Psoas muscle (tissue), 8 donors: ENCODE measurements at places on chromosomes 2 and 18. TPM values are rescaled to one million over a fixed set of nuclear protein-coding genes. Genes with fewer than 3 reads are reported as not detected.

DNA sequence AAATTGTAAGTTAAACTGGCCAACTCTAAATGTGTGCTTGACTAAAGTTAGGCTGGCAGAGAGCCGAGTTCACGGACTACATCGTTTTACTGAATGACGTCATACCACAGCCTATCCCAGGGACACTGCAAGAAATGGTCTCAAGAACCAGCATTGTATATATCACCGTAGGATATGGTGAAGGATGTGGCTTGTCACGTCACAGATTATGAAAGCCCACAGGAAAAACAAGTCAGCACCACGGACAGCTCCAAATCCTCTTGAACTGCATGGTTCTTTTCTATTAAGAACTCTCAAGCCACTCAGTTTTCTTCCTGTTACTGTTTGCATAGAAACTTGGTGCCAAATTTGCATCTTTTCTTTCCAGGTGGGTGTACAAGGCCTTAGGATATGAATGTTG is 85.1 kb upstream of the ACAA2 start:
- DNase-seq: no peak

DNA sequence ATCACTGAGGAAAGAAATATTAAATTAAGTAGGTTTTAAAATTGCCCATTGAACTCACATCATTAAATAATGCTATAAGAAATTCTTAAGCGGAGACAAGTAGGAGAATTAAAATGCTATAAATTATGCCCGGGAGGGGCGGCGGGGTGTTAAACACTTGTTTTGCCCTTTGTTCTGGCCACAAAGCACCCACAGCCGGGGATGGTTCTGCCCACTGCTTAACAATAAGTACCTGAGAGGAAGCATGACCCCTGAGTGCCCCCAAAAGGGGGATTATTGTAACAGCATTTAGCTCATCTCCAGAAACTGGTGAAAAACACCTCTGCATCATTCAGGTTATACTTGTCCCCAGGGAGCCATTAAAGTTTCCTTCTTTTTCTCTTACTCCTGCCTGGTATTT is 332.7 kb upstream of the POU3F3 start:
- DNase-seq: no peak

GRCh38 chr18:11851806-11852337 is 659 bp downstream of the CHMP1B start:
- DNase-seq: peak; percentile 81

DNA sequence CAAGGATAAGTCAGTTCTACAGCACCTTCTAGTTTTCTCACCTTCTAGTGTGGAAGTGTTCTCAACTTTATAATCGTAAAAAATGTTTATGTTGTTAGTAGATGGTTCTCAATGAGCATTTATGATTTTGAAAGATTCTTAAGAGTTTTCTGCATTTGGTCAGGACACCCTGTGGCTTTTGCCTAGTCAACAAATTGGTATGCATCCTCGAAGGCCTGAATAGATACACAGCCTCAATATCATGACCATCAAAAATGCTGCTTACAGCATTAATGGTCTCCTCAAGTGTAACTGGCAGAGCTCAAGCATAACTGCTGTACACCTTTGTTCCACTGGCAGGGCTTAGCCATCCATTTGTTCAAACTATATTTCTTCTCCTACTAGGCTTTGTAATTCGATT is 96.7 kb downstream of the CRACDL start:
- no peak for DNase-seq

GRCh38 chr2:53036196-53036595 is 731.4 kb upstream of the CHAC2 start:
- DNase-seq: no peak

DNA sequence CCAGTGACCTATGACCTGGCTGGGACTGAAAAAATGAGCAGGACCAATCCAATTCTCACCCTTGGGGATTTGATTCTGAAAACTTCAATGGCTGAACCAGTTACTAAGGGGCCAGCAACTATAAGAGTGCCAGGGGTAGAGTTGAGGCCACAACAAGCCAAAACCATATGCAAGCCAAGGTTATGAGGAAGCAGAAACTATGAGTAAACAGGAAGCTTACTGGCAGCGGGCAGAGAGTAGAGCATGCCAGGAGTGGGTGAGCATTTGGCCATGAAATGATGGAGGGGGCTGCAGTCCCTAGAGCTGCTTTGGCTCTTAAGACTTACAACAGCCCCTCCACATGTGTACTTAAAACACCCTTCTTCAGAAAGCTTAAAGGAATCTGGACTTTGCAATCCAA is 82.4 kb downstream of the RBMS1 start:
- DNase-seq: no peak

PJVK gene
- total RNA-seq: 1.2 TPM

RBKS gene
- 3.9 TPM for total RNA-seq
